ENCODE measurements at places on chromosomes 4 and X. TPM values are rescaled to one million over a fixed set of nuclear protein-coding genes. Genes with fewer than 3 reads are reported as not detected.

Gene CCDC149
- total RNA-seq, result not detected

Gene CCNQ
- total RNA-seq, result 18.9 TPM

Gene IL2RG
- 290 TPM for total RNA-seq

Gene GLRA2
- not detected for total RNA-seq

- H3K27ac ChIP-seq, result no peak overlapping the region
- H3K27me3 ChIP-seq, result no peaks in the 10 kb centered on the region
- H3K36me3 ChIP-seq, result no peaks in the 10 kb centered on the region
Measured at GRCh38 chr4:15414551-15415091, 13.2 kb upstream of the C1QTNF7 start.

DNA sequence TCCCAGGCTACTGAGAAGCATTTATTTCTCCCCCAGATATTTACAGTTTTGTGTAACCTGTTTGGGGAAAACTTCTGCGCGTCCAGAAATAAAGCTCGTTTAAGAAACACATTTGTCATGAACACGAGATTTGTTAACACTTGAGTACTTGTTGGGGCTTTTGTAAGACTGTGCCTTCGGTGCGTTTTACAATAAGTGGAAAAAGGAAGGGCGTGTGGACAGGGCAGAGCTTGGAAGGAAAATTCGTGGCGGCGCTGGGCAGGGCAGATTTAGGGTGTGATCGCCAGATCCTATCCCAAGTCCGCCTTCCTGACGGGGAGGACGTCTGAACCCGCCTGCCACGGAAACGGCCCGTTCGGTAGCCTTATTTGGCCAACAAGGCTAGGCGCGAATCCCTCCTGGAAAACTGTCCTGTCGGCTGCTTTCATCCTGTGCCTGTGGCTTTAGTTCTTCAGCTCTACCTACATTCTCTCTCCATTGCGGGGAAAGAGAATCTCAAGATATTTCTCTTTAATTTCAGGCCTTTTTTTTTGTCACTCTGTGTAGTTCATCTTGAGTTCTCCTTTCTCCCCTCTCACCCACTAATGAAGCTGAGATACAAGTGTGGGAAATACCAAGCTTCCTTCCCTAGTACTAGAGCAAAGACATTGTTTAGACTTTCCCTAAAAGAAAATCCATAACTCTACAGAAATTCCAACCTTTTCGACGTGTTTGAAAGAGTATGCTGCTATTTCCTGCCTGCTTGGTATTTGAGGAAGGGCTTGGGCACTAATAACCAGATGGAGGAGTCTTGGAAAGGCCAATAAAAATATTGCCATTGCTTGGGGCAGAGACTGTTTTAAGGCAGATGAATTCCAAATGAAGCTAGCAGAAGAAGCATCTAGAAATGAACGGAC is 982 bp downstream of the PDLIM5 start:
- DNase-seq, result peak; percentile 33
- H3K4me1 ChIP-seq, result peaks cover 17% of the 10 kb centered on the region
- peaks cover 1% of the 10 kb centered on the region for H3K36me3 ChIP-seq
- H3K27ac ChIP-seq, result no peak overlapping the region
- H3K4me3 ChIP-seq, result peak overlapping the region; percentile 81

GRCh38 chrX:34341814-34342213 is 209.7 kb upstream of the FAM47A start:
- DNase-seq, result no peak
- no peaks in the 10 kb centered on the region for H3K27me3 ChIP-seq

GRCh38 chr4:153486281-153487151 is 20.4 kb downstream of the TMEM131L start:
- H3K27ac ChIP-seq, result peak overlapping the region; percentile 87
- no peaks in the 10 kb centered on the region for H3K27me3 ChIP-seq
- peak overlapping the region; percentile 9 for H3K4me3 ChIP-seq

- no peaks in the 10 kb centered on the region for H3K36me3 ChIP-seq
- no peak overlapping the region for H3K27ac ChIP-seq
- H3K27me3 ChIP-seq, result peaks cover 17% of the 10 kb centered on the region
- H3K4me1 ChIP-seq, result peaks cover 6% of the 10 kb centered on the region
Measured at GRCh38 chr4:1523033-1523432, 116.8 kb upstream of the NKX1-1 start.

DNA sequence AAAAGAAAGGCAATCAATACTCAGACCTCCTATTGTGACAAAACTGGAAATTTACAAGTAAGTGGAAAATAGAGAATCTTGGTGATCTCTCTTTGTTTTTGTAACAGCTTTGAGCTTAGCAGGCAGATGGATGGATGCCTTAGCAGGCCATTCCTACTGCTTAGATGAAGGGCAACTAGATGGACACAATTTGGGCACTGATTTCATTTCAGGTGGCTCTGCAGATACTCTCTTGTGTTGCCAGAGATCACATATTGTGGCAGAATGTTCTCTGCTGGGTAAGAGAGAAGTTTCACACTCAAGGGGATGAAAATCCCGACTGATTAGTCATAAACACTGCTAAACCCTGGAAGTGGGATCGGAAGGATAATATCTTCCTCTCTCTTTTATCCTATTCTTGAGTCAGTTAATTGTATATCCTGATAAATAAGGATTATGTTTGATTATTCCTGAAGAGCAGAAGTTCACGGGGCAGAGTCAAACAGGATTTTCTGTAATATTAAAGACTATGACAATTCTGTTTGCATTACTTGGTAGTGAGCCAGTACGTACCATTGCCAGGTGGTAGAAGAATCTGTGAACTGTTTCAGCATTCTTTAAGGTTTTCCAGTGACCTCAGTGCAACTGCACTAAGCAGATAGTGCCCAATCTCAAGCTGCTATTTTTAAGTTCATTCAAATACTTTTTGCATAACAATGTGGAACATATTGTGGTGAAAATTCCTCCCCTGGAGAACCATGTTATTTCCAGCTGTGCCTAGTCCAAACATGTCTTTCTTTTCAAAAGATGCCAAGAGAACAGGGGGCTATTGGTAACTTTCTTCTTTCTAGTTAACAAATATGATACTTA is 974.3 kb downstream of the FSTL5 start:
- H3K36me3 ChIP-seq, result no peaks in the 10 kb centered on the region
- DNase-seq, result no peak
- H3K4me3 ChIP-seq, result no peak overlapping the region
- no peak overlapping the region for H3K27ac ChIP-seq
- no peaks in the 10 kb centered on the region for H3K27me3 ChIP-seq

DNA sequence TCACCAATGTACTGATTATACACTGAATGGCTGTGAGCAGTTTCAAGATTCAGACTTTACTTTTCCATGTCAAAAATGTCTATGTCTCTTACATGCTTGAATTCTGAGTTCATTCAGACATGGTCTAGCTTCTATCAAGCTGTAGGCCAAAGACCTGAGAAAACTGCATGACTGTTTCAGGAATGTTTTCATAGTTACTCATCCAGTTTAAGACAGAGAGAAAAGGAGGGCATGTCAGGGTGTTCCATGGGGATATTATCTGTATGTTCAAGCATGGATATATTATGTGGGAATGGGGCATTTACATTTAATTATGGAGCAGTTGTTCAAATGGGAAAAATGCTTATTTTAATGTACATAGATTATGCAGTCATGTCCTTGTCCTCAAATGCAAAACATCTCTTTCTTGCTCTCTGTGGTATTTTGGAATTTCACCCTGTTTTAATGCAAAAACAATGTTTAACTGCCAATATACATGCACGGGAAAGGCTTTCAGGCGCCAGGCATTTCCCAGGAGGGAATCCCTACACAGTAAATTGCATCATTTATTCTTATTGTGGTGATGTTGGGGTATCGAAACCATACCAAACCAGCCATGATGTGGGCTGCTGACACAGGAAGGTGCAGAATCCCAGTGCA is 429.1 kb upstream of the INTU start:
- H3K4me1 ChIP-seq, result no peaks in the 10 kb centered on the region
- no peaks in the 10 kb centered on the region for H3K27me3 ChIP-seq
- no peak overlapping the region for H3K27ac ChIP-seq
- no peak overlapping the region for H3K4me3 ChIP-seq
- no peak for DNase-seq

All from activated CD4-positive, alpha-beta memory T cell treated with anti-CD3 and anti-CD28 coated beads for 36 hours (primary cell).